ENCODE measurements at places on chromosomes 7 and 10.

DNA sequence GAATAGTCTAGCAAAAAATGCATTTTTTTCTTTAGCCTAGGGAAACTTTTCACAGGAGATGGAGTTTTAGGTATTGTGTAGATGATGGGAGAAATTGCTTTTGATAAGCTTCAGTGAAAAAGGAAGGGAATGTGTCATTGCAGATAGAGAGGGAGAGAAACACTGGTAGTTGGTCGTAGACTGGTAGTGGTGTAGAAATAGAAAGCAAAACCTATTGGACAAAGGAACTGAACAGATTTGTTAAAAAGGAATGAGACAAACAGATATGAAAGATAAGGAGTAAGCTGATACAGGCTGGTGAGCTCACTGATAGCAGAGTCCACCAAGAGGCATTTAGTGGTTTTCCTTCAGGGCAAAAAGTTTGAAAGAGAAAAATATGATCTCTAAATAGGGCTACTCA, 94.3 kb downstream of the ZEB1 start:
- DNase-seq, result peak; percentile 71

GRCh38 chr7:139081584-139081983, 27.9 kb downstream of the ZC3HAV1 start:
- no peak for DNase-seq

DNA sequence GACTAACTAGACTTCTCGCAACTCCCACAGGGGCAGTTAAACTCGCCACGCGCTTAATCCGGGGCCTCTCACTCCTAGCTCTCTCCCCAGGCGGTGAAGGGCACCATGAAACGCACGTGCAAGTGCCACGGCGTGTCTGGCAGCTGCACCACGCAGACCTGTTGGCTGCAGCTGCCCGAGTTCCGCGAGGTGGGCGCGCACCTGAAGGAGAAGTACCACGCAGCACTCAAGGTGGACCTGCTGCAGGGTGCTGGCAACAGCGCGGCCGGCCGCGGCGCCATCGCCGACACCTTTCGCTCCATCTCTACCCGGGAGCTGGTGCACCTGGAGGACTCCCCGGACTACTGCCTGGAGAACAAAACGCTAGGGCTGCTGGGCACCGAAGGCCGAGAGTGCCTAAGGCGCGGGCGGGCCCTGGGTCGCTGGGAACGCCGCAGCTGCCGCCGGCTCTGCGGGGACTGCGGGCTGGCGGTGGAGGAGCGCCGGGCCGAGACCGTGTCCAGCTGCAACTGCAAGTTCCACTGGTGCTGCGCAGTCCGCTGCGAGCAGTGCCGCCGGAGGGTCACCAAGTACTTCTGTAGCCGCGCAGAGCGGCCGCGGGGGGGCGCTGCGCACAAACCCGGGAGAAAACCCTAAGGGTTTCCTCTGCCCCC, 19.5 kb downstream of the WNT8B start:
- DNase-seq, result peak; percentile 48

DNA sequence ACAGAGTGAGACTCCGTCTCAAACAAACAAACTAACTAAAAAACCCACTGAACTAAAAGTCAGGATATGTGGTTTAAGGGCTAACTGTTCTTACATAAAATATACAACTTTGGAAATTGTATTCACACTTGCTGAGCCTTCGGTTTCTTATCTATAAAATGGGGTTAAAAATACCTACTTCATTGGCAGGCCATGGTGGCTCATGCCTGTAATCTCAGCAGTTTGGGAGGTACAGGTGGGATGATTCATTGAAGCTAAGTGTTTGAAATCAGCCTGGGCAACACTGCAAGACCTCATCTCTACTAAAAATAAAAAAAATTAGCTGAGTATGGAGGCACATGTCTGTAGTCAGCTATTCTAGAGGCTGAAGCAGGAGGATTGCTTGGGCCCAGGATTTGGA, 115.4 kb upstream of the KLF6 start:
- DNase-seq, result no peak

DNA sequence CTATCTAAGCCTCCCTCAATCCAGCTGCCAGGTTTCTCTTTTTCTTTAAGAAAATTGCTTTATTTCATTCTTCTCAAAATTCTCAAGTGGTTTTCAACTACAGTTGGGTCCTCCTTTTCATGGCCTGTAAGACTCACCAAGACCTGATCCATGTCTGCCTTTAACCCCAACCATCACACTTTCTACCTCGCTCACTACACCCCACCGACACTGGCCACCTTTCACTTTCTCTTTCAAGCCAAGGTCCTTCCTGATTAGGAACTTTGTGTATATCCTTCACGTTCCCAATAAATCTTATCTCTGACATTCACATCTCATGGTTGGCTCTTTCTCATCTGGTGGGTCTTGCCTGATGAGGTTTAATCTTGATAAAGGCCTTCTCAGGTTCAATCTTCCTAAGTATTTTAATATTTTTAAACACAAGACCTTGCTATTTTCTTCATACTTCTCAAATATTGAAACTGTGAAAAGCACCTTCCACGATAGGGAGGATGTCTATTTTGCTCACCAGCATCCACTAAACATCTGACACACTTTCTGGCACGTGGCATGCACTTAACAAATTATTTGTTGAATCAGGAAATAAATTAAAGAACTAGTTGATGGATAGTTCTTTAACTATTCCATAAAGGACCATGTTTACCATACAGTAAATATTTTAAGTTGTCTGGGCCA, 624.8 kb downstream of the GRID1 start:
- DNase-seq, result no peak

DNA sequence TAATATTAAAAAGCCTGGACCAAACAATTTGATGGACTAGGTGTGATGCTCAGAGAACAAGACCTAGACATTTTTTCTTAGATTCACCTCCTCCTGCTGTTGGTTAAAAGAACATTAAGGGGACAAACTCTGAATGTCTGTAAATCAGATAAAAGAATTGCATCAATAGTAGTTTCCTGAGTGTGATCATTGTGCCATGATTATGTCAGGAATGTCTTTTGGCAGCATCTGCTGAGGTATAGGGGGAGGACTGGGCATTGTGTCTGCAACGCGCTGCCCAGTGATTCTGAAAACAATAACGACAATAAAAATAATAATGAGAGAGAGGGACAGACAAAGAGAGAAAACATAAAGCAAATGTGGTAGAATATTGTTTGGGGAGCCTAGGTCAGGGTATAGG, 6.9 kb downstream of the C7orf57 start:
- DNase-seq, result peak; percentile 29

DNA sequence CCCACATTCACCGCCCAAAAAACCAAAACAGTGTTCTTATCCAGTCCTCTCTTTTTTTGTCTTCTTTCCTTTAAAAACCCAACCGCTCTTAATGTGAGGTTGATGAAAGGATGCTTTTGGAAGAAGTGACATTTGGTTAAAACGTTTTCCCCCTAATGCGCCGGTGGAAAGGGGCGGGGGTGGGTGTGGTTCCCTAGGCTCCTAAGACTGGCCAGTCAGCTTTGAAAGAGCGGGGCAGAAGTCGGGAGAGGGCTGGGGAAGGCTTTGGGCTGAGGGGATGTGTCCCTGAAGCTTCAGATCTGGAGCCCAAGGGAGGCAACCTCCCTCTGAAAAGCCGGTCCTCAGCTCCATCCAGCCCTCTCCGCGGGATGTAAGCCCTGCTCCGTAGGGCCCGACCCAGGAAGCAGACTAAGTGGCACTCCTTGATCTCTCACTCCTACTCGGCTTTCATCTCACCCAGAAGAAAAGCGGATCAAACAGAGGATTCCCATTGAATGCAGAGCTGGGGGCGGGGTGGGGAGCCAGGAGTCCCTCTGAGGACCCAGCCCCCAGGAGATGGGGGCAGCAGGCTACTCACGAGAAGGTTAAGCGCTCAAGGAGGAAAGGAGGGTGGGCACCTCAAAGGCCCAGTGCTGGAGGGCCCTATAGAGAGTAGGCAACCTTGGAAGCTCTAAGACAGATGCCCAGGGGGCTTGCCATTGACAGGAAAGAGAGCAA, 2.4 kb upstream of the EVX1 start:
- no peak for DNase-seq

- no peak for DNase-seq
Measured at GRCh38 chr7:30816645-30817370, 45.6 kb downstream of the MINDY4 start.

- peak; percentile 62 for DNase-seq
Measured at GRCh38 chr10:112960151-112960681, 10.2 kb downstream of the TCF7L2 start.

DNA sequence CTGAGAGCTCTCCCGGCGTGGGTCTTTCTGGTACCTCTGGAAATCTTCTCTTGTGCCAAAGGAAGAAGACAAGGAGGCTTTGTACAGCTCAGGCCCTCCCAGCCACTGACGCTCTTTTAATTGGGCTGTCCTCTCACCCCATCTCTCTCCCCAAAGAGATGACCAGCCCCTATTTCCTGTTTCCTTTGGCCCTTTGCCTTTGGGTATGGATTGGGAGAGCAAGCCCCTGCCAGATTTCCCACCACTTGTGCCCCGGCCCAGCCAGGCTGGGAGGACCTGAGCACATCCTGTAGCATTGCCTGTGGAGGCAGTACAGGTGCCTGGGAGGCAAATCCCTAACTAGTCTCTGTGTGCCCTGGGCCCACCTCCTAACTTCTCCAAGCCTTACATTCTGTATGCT, 5.7 kb upstream of the PLAC9 start:
- DNase-seq, result no peak

- no peak for DNase-seq
Measured at GRCh38 chr7:17301471-17302456, 3.3 kb downstream of the AHR start.

- no peak for DNase-seq
Measured at GRCh38 chr10:128275388-128276177, 149.4 kb upstream of the MKI67 start.

DNA sequence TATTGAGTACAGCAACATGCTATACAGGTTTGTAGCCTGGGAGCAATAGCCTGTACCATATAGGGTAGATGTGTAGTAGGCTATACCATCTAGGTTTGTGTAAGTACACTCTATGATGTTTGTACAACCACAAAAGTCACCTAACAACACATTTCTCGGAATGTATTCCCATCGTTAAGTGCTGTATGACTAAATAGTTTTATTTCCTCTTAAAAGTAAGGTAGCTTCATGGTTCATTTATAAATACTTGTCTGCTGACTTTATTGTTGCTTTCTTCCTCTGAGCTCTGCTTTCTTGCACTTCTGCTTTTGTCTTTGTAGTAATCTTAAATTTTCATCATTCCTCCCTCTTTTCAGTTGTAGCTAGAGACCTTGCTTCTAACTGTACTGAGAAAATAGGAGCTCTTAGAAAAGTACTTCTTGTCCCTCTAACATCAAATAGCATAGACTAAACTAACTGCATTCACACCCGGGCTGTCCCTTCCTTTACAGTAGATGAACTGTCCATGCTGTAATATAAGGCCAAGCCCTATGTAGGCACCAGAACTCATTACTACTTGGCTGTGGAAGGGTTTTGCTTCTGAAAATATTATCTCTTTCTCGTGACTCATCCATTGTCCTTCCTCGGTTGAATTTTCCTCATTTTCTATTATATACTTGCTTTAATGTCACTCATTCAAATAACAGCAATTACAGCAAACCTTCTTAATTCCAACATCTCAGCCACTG, 55.4 kb upstream of the FAM3C start:
- no peak for DNase-seq

DNA sequence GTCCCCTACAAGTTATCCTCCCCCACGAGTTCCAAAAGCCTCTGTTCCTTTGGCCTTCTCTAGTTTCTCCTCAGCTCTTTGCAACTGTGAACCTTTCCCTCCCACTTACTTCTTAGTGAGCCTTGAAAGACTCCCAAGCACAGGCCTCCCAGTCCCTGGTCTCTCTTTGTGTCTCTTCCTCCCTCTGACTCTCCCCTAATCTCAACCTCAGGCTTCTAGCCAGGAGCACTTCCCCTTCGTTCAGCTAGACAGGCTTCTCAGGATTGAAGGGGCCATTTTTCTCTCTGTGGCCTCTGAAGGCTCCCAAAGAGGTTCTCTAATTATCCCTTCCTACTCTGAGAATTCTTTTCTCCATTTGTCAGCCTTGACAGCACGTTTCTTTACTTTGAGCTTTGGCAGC, 50.2 kb upstream of the PHYHIPL start:
- no peak for DNase-seq

DNA sequence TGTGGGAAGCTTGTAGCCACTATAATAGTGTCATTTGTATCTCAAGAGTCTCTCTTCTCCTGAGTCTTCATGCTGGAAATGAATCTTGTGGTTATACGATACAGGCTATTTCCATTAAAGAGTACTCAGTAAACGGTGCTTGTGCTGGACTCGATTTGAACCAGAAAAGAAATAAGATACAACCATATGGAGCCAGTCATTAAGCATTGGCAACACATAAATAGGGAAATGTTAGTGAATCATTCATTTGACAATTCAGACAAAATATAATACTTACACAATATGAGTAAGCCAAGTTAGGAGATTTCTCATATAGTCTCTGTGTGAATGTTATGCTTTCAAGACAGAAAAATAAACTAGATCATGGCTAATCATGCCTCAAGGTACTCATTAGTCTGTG, 356.8 kb downstream of the PLXDC2 start:
- no peak for DNase-seq

GRCh38 chr10:124087672-124088634, 5.4 kb downstream of the CHST15 start:
- DNase-seq, result no peak

DNA sequence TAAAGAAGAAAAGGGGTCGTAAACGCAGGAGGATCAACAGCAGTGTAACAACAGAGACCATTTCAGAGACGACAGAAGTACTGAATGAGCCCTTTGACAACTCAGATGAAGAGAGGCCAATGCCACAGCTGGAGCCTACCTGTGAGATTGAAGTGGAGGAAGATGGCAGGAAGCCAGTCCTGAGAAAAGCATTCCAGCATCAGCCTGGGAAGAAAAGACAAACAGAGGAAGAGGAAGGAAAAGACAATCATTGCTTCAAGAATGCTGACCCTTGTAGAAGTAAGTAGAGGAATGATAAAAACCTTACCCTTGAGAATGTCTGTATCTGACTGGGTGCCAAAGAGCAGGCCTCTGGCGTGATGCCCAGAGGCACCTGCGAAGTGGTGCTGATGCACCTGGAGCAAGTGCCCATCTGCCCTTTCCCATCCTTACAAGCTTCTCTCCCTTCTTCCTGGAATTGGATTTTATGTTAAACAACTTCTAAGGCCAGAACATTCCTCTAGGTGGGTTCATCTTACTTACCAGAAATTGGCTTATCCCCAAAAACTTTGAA, 86.4 kb upstream of the SAMD8 start:
- DNase-seq, result no peak
